Amniotic epithelial cell (primary cell): ENCODE measurements at places on chromosomes 5 and 9.

- no peak for DNase-seq
Measured at GRCh38 chr5:151134228-151134627, 23.4 kb downstream of the ANXA6 start.

DNA sequence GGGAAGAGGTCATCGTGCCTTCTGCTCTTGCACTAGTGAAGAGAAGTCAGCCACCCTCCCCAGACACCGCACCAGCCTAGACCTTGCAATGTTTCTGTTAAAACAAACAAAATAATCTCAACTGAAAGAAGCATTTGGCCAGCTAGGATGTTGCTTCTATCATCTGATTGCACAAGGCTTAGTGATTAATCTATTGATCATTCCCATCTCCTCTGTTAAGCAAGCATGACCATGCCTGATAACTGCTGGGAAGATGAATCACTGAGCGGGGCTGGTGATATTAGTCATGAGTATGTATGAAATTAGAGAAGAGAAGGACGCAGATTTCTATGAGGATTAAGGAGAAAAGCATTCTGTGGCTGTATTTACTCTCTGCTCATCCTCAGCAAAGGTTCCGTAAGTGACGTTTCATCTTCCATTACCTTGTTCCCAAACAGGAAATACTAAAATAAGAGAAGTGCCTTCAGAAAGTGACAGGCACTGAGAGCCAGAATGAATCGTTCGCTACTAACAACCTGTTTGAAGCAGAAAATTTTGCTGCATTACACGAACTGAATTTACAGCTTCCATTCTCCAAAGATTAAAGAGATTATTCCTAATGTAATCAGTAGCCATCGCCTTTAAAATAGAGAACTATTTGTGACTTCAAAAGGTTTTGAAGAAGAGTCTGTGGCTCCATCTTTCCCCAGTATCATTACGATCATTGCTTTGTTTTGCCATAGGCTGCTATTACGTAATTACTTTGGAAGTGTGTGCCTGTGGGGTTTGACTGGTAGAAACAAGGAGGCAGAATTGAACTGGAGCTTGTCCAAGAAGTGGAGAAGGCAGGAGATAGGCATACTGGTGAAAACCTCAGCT, 219.1 kb downstream of the MED10 start:
- peak; percentile 85 for DNase-seq

GRCh38 chr9:135809166-135809565, 98.2 kb downstream of the CAMSAP1 start:
- DNase-seq, result no peak

DNA sequence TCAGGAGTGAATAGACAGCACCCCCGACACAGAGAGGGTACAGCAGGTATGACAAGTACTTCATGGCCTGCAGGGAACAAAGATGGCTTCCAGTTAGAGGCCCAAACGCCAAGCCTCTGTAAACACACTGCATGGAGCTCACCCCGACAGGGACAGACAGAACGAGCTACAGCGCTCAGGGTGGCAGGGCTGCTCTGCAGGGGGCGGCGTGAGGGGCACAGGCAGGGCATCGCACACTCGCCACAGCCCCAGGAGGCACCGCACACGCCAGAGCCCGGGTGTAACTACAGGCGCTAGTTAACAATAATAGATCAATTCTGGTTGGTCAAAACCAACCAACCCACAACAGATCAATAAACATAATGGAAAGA, 21.1 kb downstream of the CLPTM1L start:
- no peak for DNase-seq

GRCh38 chr9:72006501-72006900, 53.9 kb downstream of the C9orf57 start:
- DNase-seq, result peak; percentile 3

DNA sequence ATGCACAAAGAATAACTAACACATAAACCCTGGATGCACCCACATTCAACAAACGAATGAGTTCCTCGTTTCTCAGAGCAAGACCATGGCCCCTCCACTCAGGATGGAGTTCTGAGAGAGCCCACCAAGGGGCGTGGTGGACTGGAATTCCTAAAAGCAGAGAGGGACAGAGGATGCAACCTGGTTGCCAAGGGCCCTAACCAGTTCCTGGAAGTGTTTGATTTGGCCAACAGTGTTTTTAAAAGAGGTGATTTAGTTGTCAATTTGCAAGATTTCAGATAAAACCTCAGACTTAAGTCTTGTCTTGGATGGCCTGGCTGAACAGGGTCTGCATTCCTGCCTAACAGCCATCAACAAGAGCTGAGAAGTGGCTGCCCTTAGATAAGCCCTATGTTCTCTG, 34.4 kb downstream of the GLRA1 start:
- DNase-seq, result no peak

DNA sequence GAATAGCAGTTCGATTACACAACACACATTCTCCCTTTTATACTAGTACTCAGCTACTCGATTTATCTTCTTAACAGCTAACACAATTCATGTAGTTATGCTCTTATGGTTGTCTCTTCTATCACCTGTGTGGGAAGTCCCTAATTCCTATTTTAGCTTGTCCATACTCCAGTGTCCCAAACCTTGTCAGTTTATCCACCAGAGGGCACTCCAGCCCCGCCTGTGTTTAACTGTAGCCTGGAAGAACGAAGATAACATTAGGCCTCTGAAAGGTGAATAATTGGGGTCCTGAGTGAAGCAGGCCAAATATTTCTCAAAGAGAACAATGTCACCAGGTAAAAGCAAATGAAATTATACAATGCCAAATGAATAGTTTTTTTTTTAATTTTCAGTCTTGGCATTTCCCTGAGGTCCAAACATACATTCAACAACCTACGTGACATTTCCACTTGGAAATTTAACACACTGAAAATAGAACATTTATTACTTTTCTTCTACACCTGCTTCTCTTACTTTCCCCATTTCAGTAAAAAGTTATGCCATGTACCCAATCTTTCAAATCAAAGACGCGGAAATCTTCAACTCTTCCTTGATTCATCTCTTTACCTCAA, 560.7 kb downstream of the HTR1A start:
- DNase-seq, result peak; percentile 14

DNA sequence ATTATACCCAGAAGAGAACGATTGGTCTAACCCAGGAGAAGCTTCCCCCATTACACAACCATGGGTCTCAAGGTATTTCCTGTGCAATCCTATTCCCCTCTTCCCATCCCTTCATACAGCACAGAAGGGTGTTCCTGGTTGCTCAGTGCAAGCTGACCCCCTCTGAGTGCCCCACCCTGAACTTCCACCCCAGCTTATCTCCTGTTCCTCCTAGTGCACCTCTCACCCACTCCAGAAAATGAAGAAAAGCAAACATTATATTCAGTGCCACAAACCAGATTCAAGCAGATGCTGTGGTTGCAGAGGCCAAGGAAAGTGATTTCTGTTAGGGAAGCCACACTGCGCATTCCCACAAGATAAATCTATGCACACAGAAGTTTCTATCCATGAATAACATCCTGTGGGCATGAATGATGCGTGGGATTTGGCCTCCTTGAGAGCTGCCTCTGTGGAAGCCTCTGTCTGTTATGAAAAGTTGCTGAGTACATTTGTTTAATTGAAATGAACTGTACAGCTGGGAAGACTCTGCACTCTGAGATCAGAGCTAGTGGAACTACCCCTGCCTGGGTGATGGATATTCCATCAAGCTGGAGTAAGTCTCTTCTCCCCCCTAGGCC, 2.2 kb upstream of the OR2S2 start:
- DNase-seq, result peak; percentile 92

DNA sequence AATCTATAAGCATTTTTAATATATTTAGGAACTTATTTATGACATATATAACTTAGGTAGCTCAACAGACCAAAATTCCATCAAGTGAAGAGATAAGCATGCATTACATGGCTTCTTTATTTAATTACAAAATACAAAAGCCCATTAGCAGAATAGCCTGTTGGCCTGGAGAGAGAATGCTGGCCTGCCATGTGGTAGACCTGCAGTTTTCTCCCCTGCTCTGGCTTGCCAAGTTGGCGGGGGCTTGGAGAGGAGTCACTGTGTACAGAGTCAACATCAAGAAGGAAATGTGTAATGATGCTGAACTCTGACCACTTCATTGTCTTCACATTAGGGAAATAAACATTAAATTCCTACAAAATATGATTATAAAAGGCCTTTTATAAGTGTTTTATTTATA, 69.8 kb upstream of the CNTLN start:
- no peak for DNase-seq

DNA sequence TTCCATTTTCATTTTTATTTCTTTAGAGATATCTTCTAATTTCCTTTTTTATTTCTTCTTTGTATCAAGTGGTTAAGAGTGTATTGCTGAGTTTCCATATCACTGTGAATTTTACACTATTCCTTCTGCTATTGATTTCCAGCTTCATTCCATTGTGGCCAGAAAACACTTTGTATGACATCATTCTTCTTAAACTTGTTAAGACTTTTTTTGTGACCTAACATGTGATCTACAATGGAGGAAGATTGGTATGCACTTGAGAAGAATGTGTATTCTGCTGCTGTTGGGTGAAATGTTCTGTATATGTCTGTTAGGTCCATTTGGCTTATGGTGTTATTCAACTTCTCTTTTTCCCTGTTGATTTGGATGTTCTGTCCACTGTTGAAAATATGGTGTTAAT, 274.2 kb upstream of the PUM3 start:
- no peak for DNase-seq
